ELF-1 (cell line): ENCODE measurements at places on chromosomes 12 and 14.

DNA sequence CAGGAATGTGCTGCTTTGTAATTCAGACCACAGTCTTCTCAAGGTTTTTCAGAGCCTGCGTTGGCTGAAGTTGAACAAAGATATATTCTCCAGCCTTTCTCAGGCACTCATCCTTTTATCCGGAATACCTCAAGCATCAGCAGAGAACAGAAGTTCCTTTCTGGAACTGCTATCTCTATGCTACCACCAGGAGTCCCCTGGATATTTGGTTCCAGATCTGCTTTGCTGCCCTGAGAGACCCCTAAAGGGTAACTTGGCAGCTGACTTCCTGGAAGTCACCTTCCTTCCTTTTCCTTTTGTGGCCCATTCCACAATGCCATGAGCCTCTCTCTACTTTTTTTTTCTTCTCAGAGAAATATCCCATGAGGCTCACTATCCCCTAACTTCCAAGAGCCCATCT is 188.2 kb downstream of the PLCZ1 start:
- peak; percentile 13 for DNase-seq

DNA sequence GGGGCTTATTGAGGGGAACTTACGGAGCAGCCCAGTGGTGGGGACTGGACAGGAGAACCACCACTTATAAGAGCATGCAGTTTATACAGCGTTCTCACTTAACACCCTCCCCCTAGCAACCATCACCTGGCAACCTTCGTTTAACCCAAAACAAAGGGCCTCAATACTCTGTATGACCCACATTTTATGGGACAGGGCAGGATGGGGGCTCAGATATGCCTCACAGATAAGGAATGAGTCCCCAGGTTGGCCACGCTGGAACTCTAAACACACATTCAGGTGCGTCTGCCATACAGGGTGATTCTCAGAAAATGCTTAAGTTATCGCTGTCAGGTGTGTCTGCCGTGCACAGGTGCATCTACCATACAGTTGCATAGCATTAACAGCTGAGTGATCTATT is 99.2 kb downstream of the GCH1 start:
- no peak for DNase-seq

- no peak for DNase-seq
Measured at GRCh38 chr14:104076743-104077142, 8.8 kb upstream of the ASPG start.

GRCh38 chr12:128543460-128543859 is 276.5 kb downstream of the TMEM132C start:
- no peak for DNase-seq

- DNase-seq, result no peak
Measured at GRCh38 chr14:85873006-85873405, 343.1 kb downstream of the FLRT2 start.

DNA sequence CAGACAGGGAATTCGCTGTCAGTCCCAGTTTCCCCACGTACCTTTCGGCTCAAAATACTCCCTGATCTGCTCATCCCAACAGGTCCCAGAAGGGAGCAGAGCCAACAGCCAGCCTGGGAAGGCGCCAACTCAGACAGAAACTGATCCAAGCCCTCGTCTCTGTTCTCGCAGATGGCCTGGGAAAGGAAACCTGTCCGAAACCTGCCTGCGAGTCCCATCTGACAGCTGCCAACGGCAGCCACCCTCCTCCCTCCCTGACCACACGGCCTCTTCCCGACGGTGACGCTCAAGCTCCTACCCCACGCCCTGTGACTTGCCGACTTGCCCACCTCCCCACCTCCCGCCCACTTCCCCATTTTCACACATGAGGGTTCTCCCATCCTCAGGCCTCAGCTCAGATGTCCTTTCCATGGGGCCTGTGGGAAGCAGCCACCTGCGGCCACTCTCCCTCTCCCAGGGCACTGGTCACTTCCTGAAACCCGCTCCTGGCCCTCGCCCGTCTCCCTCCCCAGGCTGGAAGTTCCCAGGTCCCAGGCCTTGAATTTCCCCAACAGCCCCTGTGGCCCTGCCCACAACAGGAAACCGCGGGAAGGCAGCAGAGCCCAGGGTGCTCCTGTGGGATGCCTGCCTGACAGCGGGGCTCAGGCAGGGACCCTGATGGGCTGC is 60.9 kb upstream of the FBRSL1 start:
- no peak for DNase-seq
